Choroid plexus epithelial cell (primary cell): ENCODE measurements at places on chromosomes 4 and X.

- DNase-seq: no peak
Observed at GRCh38 chr4:158155656-158156356, 17.0 kb downstream of the GASK1B start.

GRCh38 chr4:8349664-8350236, 80.2 kb downstream of the HTRA3 start:
- no peak for DNase-seq

GRCh38 chr4:113394108-113394729, 344.8 kb downstream of the ANK2 start:
- no peak for DNase-seq

DNA sequence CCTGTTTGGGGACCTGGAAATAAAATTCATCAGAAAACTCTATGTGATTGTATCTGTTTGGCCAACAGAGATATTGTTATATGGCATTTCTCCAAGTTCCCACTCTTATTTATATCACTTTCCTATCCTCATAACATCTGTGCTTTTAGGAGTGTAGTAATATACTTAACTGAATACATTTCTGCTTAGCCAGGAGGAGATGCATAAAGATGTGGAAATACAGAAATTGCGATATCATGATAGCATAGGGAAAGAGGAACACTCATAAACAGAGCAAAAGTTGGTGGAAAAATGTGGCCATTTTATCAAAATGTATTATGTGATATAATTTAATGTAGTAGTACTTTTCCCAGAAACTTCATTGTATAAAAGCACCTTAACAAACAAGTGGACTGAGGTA, 46.1 kb upstream of the TSPAN7 start:
- no peak for DNase-seq

GRCh38 chr4:100372432-100372831, 145.4 kb downstream of the EMCN start:
- DNase-seq: peak; percentile 58

DNA sequence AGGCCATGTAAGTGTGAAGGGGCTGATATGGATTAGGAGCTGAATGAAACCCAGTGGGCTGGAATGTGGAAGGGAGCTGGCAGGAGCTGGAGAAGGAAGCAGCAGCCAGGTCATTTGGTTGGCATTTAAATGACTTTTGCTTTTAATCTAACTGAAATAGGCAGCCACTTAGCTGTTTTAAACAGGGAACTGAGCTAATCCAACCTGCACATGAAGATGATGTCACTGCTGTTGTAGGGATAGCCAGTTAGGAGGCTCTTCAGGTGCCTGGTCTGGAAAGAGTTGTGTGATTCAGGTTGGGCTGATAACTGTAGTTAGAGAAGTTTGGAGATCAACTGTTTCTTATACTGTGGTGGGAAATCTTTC, 122.4 kb downstream of the PALLD start:
- no peak for DNase-seq

- DNase-seq: peak; percentile 64
Observed at GRCh38 chr4:81166458-81167160, 48.4 kb downstream of the PRKG2 start.

DNA sequence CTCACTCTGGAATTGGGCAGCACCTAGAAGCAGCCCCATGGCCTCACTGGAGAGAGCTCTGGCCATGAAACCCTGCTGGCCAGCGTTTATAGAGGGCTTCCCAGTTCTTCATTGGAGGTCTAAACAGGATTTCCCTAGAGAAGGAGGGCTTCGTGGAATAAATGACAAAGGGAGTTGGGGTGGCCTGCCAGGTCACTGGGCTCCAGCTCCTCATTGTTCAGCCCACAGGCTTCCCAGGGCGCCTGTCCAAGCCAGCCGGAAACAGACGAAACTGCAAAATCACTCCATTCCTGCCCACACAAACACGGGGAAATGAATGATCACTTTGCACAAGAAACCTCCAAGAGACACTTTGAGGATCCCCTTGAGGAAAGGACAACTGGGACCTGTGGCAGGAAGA, 189.7 kb downstream of the TSPAN5 start:
- DNase-seq: peak; percentile 58

DNA sequence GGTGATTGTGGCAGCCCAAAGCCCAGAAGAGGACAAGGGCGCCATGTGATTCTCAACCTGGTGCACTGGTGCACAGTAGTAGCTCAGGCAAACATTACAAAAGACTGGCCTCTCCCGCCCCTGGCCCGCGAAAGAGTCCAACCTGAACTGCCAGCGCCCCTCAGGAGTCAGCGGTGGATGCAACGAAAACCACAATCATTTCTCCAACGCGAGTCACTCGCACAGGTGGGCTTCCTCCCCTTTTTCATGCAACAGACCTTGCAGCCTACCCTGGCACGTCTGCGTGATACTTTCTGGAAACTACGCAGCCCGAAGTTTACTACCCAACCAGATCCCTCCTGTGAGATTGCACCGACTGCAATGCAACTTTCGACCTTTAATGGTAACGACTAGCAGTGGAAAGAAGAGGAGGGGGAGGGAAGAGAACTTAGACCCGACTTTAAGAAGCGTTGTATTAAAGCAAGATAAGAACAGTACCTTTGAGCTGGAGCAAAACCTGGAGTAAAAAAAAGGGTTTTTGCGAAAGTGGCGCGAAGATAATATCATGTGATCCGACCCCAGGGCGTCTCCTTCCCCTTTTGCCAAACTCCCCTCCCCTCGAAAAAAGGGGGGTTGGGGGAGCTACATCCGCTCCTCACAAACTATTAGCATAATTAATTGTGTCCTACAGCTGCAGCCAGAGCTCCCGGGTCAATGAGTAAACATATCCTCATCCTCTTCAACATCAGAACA, 63.3 kb upstream of the CCDC160 start:
- no peak for DNase-seq

DNA sequence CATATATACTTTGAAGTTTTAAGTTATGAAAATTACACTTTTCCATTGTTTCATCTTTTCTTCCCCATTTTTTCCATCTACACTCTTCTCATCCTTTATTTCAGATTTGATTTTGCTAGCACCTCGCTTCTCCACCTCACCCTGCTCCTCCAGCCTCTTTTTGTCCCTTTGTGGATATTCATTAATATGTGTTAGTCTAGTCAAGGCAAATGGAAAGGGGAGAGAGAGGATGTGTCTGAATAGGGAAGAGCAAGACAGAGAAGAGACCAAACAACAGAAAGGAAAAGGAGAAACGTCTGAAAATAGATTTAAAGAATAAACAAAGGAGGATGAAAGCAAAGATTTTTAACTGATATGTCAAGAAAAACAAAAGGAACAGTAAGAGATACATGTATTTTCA, 24.1 kb downstream of the GPM6A start:
- no peak for DNase-seq

DNA sequence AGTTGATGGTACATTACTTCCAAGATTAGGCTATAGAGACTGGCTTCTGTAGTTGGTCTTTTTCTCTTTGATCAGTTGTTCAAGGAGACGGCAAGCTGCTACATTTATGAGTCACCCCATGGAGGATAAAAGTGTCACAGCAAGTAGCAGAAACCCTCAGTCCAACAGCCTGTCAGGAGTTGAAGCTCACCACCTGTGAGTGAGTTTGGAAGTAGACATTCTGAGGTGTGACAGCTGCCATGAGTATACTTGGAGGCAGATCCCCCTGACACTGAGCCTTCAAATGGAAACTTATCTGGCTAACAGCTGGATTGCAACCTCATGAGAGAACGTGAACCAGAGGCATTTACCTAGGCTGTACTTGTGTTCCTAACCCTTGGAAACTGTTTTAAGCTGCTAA, 68.0 kb downstream of the CCNG2 start:
- no peak for DNase-seq

- DNase-seq: peak; percentile 71
Observed at GRCh38 chrX:103538728-103539127, 19.4 kb upstream of the RAB40A start.

GRCh38 chr4:56863441-56864139, 42.1 kb upstream of the SPINK2 start:
- DNase-seq: no peak

- DNase-seq: no peak
Observed at GRCh38 chrX:10482261-10482660, 138.1 kb downstream of the MID1 start.

DNA sequence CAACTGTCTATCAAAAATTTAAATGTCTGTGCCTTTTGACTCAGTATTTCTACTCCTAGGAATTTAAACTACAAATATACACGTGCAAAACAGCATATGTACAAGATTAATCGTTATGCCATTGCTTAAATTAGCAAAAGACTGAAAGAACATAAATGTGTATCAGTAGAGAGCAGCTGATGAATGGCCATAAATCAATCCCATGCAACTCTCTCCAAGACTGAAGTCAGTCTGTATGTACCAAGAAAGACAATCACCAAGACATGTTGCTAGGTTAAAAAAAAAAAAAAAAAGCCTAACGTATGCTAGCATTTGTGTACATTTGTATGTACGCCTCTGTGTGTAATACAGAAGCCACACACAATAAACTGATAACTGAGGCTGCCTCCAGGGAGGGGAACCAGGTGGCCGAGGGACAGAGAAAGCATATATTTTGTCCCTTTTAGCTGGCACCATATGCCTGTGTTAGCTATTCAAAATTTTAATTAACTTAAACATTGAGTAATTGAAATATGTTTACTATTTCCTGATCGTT, 130.7 kb downstream of the SH3KBP1 start:
- DNase-seq: no peak

- peak; percentile 33 for DNase-seq
Observed at GRCh38 chr4:33724685-33725084, 2519.6 kb downstream of the ARAP2 start.

DNA sequence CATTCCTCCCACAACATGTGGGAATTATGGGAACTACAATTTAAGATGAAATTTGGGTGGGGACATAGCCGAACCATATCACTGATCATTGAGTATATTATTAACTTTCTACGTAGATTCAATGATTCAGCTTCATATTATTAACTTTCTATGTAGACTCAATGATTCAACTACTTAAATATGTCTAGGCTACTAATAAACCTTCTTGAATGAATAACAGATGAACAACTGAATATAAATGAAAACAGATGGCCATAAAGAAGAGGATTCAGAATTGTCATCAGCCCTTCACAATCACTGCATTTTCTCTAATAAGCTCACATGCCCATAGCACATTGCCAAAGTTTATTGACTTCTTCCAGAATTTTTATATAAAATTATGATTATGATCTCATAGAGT, 57.0 kb downstream of the CEP44 start:
- DNase-seq: no peak

DNA sequence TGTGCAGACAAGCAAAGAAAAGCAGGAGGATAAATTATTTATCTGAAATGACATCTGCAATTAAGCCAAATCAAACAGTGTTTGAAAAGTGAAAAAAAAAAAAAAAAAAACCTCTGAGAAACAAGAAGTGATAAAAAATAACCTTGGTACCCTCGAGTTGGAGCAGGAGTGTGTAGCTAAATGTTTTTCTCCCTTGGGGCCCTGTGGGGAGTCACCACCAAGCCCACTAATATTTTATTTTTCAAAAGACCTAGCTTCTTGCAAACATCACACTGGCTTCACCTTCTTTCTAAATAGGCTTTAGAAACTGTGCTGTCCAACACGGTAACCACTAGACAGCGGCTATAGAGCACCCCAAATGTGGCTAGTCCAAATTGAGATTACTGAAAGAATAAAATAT, 47.7 kb downstream of the SNX25 start:
- no peak for DNase-seq

DNA sequence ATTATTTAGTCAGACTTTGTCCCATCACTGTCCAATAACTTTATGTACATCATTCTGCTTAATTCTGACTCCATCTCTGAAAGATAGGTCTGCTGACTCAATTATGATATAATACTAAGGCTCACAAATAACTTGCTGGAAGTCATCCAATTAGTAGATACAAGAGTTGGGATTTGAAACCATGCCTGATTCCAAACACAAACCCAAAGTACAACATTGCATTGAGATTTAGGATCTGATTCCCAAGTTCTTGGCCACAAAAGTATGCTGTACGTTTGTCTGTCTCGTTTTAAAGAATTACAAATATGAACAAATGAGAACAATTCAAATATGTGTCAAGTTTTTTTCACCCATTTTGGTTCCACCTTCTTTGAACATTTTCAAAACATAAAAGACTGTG, 108.8 kb downstream of the AMELX start:
- peak; percentile 35 for DNase-seq

GRCh38 chr4:23894021-23894420, 4.2 kb upstream of the PPARGC1A start:
- DNase-seq: no peak

DNA sequence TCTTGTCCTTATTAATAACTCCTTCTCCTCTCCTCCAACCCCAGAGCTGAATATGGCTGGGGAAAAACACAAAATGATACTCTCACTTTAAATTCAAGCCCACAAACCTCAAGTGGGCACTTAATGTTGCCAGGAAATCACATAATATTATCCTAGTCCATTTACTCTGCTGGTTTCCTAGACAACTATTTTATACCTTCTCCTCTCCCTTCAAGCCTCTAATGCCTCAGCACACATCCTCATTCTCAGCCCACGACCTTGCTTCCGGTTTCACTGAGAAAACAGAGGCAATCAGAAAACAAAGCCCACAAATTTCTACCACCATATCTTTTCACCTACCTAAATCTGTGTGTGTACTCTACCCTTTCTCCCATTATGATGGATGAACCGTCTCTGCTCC, 12.1 kb upstream of the CLCN5 start:
- no peak for DNase-seq

- DNase-seq: peak; percentile 10
Observed at GRCh38 chr4:184216515-184216914, 1.2 kb downstream of the ENPP6 start.

DNA sequence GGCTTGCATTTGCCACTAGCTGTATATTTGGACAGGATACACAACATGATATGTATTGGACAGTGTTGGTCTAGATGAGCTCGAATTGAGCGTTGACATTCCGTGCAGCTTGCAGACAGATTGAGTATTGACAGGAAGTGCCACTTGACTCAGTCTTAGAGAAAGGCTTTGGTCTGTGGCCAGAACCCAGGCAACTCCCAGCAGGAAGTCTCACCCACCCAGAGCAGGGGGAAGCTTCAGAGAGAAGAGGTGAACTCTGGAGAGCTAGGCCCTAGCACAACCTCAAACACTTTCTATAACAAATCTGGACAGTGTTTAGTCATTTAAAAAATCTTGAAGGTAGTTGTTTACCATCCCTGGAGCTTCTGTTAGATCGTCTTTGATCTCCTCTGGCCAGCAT, 280.5 kb downstream of the FBXW7 start:
- DNase-seq: peak; percentile 21

DNA sequence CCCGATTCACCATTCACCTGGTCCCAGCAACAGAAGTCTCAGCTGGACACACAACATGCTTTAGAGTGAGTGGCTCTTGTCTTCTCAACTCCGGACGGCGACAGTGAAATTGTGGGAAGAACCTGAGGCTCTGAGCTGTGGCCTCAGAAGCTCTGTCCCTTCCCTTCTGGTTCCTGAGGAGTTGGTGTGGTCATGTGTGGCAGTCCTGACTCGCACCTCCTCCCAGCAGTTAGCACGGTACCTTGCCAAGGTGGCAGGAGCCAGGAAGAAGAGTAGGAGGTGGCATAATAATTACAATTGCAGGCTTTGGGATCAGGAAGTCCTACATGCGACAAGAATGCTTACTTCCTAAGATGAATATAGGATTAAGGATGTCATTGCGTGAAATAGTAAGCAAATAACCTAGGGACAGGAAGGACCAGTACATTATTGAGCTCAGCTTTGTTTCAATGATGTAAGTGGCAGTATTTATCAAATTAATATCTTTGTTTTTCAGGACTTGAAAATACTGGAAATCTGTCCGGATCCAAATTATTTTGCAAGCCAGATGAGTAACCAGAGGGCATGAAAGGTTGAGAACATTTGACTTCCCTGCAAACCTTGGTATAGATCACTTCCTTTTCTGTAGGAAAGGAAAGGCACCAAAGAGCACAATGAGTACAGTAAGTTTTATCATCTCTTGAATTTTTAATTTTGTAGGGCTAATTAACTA, 21.1 kb downstream of the RNF4 start:
- no peak for DNase-seq

GRCh38 chrX:69154051-69154450, 11.2 kb downstream of the PJA1 start:
- no peak for DNase-seq
